ENCODE measurements at places on chromosomes 3 and 15.

DNA sequence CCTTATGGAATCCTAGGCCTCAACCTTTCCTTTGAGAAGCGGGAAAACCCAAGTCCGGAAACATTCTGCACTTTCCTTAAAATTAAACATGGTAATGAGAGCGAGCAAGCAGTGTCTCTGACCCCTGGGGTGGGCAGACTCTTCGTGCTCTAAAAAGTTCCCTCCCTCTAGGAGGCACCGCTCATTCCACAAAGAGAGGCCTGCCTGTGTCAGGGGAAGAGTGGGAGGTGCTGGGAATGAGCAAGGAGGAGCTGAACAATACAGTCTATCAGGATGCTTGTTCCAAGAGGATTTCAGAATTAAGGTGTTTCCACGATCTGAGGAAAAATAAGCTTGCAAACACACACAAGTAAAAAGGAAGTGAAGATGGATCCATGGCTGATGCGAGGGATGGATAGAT, 6.0 kb upstream of the RLBP1 start:
- no peak for DNase-seq

- DNase-seq = no peak
These were observed 941 bp downstream of the ZBED2 start for GRCh38 chr3:111594205-111594604.

DNA sequence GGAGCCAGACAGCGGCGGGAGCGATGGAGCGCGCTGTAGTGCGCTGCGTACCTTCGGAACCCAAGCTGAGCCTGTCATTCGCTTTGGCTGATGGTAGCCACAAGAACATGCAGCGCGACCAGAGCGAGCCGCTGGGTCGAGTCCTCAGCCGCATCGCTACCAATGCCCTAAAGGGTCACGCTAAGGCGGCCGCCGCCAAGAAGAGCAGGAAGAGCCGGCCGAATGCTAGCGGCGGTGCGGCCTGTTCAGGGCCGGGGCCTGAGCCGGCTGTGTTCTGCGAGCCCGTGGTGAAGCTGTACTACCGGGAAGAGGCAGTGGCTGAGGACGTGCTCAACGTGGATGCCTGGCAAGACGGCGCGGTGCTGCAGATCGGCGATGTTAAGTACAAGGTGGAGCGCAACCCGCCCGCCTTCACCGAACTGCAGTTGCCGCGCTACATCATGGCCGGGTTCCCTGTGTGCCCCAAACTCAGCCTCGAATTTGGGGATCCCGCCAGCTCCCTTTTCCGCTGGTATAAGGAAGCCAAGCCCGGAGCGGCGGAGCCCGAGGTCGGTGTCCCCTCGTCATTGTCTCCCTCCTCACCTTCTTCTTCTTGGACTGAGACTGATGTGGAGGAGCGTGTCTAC, 498 bp downstream of the PDE12 start:
- DNase-seq = no peak

GRCh38 chr3:194833114-194833910, 147.6 kb downstream of the FAM43A start:
- no peak for DNase-seq

DNA sequence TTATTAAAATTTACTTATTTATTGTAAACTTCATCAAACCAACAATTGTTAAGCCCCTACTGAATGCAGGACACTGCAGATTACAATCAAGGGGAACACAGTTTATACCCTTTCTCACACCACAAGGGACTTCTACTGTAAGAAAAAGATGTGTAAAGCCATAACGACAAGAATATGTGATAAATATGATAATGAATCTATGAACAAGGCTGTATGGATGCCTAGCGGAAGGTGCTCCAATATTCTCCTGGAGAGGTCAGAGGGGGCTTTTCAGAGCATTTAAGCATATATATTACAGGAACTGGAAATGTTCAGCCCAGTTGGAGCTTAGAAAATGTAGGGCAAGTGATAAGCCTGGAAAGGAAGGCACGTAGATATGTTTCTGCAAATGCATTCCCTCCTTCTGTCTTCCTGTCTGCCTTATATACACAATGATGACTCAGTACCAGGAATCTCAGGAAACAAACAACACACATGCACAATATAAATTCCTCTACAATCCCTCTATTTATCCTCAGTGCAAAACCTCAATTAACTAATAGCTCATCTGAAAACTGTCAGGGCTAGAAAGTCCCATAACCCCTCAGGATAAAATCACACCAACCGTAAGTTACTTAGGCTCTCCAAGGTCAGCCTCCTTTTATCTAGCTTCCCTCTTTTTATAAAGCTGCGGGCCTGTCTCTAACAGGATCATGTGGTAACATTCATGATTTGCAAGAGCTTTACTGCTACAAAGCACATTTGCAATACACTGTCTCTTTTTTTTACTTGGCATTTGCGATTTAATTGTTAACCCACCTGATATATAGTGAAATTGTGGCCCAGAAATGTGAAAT, 393.1 kb downstream of the LPP start:
- DNase-seq = no peak

- no peak for DNase-seq
These were observed 47.8 kb downstream of the OIP5 start for GRCh38 chr15:41284427-41285177.

DNA sequence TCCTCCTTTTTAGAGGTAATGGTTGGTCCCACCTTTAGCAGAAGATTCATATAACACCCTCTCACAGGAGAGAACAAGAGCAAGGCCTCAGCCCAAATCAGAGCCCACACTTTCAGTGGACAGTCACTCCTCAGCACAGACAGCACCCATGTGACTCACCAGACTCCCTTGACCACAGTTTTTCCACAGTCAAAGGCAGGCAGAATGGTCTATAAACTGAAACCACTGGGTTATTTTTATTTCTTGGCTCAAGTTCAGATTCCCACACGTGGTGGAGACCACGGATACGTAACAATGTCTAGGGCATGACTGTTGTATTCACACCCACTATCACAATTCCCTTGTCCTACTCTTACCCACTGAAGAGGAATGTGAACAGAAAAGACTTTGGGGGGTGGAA, 237.8 kb upstream of the UBE2E1 start:
- DNase-seq = no peak

DNA sequence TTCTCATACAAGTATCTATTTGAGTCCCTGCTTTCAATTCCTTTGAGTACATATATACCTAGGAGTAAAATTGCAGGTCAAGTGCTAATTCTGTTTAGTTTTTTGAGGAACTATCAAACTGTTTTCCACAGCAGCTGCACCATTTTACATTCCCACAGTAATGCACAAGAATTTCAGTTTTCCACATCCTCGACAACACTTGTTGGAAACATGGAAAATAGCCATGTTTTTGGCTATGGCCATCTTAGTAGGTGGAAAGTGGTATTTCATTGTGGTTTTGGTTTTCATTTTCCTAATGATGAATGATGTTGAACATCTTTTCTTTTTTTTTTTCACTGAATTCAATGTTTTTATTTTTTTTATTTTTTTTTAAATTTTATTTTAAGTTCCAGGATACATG, 44.4 kb upstream of the TNFAIP8L3 start:
- no peak for DNase-seq

DNA sequence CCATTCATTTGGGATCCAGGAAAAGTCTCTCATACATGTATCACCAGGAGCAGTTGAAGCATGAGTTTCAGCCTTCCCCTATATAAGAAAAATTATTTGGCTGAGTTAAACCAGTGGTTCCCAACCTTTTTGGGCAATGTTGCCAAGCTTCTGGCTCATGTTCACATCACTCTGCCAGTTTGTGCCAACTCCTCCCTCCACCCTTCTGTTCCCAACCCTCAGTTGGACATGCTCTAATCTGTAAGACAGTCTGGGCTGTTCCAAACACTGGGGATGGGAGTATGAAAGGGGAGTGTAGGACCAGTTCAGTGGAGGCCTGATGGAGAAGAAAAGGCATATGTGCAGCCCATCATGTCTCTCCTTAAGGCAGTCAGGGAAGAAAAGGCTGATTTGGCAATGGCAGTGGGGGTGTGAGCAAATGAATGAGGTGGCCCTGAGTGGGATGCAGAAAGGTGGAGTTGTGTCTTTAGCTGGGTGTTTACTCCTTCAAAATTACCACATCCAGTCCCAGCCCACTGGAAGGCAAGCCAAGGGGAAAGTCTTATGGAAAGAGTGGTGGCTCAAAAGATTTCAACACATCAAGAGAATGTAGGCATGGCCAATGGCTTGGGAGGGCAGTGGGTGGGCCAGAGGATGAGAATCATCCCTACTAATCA, 32.0 kb upstream of the PRICKLE2 start:
- no peak for DNase-seq

DNA sequence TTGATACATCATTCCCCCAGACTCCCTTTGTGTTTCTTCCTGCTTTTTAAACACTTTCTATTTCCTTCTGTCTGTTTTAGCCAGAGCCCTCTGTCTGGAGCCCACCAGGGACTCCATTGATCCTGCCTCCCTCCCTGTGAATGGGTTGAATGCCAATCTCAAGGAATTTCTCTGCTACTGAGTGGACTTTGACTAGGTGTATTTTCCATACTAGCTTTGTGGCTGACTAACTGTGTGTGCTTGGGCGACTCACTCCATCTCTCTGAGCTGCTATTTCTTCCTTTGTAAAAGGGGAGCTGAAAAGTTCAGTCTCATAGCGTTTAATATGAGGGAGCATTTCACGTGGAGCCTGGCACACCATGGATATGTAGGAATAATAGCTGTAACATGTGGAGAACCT, 98.8 kb downstream of the EEFSEC start:
- DNase-seq = no peak

DNA sequence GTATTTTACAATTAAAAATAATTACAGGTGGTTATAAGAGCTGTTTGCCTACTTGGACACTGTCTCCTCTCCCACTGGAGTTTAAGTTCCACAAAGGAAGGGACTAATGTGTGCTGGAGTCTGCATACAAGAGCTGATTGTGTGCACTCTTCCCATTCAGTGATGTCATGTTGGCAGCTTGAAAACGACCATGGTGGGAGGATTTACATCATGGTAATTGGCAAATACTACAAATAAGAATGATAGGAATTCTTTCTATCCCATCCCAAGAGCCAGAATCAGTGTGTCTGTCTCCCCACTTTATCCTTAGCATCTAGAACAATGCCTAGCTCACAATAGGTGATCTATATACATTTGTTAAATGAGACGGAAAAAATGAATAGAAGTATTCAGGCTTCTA, 14.1 kb downstream of the ITGA11 start:
- DNase-seq = no peak

DNA sequence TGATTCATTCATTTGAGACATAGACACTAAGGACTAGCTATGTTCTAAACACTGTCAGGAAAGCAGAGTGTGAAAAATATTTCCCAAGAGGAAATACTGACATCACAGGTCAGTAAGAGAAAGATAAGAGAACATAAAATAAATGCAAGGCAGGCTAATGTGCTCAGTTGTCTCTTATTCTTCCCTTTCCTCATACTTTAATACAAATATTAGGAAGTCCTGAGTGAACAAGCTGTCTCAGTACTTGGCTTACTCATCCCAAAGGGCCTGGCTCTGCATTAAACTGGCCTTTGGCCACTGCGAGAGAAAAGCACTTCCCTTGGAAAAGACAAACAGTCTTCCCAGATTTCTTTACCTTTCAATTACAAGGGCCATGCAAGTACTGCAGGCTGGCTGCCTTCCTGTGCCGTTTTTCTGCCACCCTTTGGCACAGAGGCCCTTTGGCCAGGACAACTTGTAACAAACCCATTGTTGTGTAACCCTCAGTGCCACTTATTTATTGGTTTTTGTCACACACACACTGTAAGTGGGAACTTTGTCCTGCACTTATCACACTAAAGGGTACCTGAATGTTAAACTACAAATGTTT, 31.7 kb downstream of the EDC3 start:
- DNase-seq = no peak

DNA sequence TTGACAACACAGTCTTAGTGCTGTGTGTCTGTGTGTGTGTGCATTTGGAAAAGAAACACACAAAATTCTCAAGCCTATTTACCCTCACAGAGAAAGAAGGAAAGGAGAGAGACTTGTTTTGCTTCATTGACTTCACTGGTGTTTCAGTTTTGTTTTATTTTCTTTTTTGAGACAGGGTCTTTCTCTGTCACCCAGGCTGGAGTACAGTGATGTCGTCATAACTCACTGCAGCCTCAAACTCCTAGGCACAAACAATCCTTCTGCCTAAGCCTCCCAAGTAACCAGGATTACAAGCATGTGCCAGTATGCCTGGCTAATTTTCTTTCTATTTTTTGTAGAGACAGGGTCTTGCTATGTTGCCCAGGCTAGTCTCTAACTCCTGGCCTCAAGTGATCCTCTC, 636.9 kb downstream of the TAFA4 start:
- no peak for DNase-seq

DNA sequence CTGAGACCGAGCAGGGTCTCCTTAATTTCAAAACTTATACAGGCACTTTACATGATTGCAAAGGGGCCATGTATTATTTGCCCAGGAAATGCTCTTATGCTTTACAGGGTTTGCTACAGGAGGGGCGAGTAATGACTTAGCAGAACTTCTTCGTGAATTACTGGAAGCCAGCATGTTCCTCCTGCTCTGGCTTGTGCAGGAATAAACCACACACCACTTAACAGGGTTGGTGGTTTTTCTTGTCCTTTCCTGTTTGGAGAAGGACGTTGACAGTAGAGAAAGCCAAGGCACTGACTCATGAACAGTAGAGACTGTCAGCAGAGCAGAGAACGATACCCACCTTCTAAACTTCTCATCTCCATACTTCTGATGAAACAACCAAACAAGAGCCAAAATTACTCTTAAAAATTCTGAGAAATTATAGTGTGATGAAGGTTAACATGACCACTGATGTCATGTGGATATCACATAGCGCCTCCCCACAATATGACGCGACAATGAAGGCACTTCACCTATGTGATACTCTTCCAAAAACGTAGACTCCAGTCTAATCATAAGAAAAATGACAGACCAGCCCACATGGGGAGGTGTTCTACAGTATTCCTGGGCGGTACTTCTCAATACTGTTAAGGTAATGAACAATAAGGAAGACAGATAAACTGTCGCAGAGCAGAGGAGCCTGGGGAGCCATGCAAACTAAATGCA, 24.7 kb upstream of the MCTP2 start:
- no peak for DNase-seq

DNA sequence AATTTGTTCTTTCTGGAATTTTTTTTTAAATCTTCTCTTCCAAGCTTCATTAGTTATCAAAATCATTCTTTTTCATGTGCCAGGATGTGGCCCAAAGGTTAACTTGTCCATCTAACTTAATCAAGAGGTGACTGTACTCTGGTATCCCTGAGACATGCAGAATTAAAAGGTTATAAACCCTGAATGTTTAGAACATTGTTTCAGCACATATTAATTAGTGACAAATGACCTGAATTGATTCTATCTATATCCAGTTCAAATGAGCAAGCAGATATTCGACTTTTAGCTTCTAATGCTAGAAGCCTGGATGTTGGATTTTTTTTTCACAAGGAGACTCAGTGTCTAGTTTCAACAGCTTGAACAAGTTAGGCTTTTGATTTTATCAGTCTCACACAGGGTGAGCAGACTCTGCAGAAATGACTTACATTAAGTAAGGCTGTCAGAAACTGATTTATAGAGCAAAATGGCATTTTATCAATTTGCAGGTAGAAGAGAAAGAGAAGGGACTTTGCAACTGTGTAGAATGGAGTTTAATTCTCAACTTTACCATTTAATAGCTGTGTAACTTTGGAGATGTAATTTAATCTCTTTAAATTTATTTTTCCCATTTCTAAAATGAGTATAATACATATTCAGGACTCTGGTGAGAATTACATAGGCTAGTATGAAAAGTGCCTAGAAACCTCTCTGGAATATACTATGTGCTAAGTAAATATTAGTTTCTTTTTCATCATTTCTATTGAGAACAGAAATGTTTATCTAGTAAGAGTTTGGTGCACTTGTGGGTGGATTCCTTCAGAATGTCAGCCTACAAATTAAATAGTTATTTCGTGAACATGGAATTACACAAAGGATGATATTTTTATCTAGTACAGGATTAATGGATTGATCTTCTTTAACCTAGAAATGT, 100.0 kb downstream of the ALCAM start:
- no peak for DNase-seq

GRCh38 chr15:81038975-81039607, 38.4 kb downstream of the TLNRD1 start:
- no peak for DNase-seq
